ENCODE measurements at places on chromosomes 11 and 22. TPM values are rescaled to one million over a fixed set of nuclear protein-coding genes. Genes with fewer than 3 reads are reported as not detected.

GRCh38 chr11:86931548-86932258 is 23.5 kb downstream of the FZD4 start:
- H3K36me3 ChIP-seq: no peaks in the 10 kb centered on the region
- peak overlapping the region; percentile 9 for H3K27ac ChIP-seq
- no peak for DNase-seq
- H3K4me3 ChIP-seq: peak overlapping the region; percentile 32
- H3K27me3 ChIP-seq: no peaks in the 10 kb centered on the region

- H3K4me1 ChIP-seq: no peaks in the 10 kb centered on the region
- H3K27ac ChIP-seq: no peak overlapping the region
These were observed 48.5 kb upstream of the VPREB1 start for GRCh38 chr22:22196018-22196533.

GRCh38 chr11:27660171-27660570 is 40.1 kb downstream of the BDNF start:
- DNase-seq: no peak
- no peak overlapping the region for H3K4me3 ChIP-seq
- H3K27me3 ChIP-seq: no peaks in the 10 kb centered on the region
- peaks cover 10% of the 10 kb centered on the region for H3K4me1 ChIP-seq
- H3K27ac ChIP-seq: no peak overlapping the region
- peaks cover 11% of the 10 kb centered on the region for H3K36me3 ChIP-seq

The PDGFB gene
- 2.9 TPM for total RNA-seq

The C11orf16 gene
- not detected for total RNA-seq

DNA sequence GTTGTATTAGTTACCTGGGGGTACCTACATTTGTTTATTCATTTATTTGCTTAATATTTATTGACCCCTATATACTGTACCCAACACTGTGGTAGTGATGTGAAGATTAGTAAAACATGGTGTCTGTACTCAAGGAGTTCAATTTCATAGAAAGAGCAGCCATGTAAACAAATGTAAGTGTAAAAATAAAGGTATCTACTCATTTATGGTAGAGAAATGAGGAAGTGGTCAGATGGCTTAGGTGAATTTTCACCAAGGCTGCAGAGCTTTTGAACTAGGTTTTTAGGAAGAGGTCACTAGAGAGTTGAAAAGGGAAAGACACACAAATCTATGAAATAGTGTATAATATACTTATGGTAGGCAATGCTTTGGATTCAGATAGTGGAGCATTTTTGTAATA is 11.1 kb downstream of the CTR9 start:
- H3K27ac ChIP-seq: no peak overlapping the region
- H3K4me1 ChIP-seq: no peaks in the 10 kb centered on the region
- no peaks in the 10 kb centered on the region for H3K27me3 ChIP-seq
- peaks cover 19% of the 10 kb centered on the region for H3K36me3 ChIP-seq
- H3K4me3 ChIP-seq: no peak overlapping the region
- DNase-seq: no peak

DNA sequence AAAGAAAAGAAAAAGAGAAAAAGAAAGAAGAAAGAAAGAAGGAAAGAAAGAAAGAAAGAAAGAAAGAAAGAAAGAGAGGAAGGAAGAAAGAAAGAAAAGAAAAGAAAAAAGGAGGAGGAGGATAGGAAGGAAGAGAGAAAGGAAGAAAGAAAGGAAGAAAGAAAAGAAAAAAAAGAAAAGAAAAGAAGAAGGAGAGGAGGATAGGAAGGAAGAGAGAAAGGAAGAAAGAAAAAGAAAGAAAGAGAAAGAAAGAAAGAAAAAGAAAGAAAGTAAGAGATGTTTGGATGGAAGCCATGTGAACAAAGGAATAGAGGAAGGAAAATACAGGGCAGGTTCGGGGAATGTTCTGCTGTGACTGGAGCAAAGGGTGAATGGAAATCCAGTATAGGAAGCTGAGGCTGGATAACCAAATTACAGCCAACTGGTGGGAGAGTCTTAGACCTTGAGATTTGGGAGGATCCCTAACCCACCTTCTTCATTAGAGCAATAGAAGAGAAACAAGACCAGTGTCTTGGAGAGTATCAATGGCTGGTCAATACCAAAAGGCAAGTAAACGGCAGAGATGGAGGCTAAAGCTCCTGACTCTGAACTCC is 94.9 kb downstream of the RASSF10 start:
- H3K27ac ChIP-seq: no peak overlapping the region
- no peaks in the 10 kb centered on the region for H3K36me3 ChIP-seq
- H3K4me3 ChIP-seq: no peak overlapping the region

The FAM111A gene
- total RNA-seq: 29.1 TPM

The BACE1-AS gene
- total RNA-seq: 12.8 TPM
